ENCODE measurements at places on chromosomes 2 and 18. TPM values are rescaled to one million over a fixed set of nuclear protein-coding genes. Genes with fewer than 3 reads are reported as not detected.

Gene CCDC102B
- 1.1 TPM for total RNA-seq

Gene SOCS6
- 3.3 TPM for total RNA-seq

Gene PTRHD1
- total RNA-seq, result 21.7 TPM

Gene TRIM43
- not detected for total RNA-seq

DNA sequence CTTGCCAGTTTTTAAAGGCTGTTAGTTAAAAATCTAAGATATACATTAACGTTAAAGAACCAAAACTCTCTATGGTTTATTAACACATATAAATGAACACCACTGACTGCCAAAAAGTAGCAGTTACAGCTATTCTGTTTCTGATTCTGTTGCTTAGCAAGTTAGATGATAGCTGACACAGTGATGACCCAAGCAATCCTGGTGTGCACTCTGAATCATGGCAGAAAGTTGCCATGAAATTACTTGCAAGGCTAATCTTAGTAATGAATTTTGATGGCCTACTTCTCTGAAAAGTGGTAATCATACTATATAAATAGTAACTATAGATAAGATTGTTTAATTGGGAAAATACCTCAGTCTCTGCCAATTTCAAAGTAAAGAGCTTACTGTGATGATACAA, 57.7 kb downstream of the ROCK2 start:
- no peaks in the 10 kb centered on the region for H3K4me1 ChIP-seq
- H3K27me3 ChIP-seq, result no peaks in the 10 kb centered on the region
- no peak overlapping the region for H3K27ac ChIP-seq

DNA sequence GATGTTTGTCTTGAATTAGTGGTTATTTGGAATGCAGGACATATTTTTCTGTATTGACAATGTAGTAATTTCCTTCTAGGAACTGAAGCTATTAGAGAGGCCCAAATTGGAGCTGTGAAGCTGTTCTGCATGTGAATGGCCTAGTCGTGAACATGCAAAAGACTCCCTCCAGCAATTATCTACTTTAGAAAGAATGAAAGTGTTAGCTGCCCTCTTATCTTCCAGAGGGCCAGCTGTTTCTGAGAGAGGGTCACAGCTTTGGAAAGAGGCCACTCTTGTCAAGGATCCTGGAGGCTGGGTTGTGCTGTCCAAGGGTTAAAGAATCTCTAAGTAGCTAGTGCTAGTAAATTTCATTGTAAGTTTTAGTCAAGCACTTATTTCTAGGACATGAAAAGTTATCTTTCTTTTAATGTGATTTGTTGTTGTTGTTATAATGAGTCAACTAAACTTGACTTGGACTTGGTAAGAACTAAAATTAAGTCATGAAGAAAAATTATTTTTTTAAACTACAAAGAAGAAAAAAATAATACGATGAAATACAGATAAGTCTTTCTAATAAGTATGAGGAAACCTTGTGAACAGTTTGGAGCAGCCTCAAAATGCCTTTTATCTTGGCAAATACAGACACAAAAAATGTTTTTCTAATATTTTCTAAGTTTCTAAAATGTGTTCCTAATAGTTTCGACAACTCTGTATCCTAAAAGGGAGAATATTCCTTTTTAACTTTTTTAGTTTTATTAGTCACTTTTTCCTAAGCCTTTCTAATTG, 36.8 kb downstream of the DPP4 start:
- no peak overlapping the region for H3K4me3 ChIP-seq
- peaks cover 69% of the 10 kb centered on the region for H3K36me3 ChIP-seq
- DNase-seq, result no peak
- H3K27me3 ChIP-seq, result no peaks in the 10 kb centered on the region
- peaks cover 34% of the 10 kb centered on the region for H3K4me1 ChIP-seq
- H3K27ac ChIP-seq, result no peak overlapping the region

DNA sequence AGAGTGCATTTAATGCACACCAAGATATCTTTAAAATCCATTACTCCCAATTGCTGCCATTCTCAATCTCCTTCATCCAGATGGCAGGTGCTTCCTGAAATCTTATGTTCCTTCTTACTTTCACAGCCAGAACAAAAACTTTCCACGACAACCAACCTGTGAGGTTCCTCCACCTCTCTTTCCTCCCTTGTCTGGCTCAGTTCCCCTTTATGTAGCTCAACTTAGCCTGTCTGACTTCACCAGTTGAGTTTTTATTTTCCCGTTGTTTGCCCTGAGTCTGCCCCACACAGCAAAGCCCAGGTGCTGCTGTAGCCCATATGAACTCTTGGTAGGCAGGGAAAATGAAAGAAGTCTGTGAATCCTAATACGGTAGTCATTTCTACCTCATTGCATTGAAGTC, 112.5 kb downstream of the MREG start:
- DNase-seq, result no peak
- no peak overlapping the region for H3K4me3 ChIP-seq
- peaks cover 3% of the 10 kb centered on the region for H3K4me1 ChIP-seq
- H3K27ac ChIP-seq, result no peak overlapping the region
- no peaks in the 10 kb centered on the region for H3K36me3 ChIP-seq

DNA sequence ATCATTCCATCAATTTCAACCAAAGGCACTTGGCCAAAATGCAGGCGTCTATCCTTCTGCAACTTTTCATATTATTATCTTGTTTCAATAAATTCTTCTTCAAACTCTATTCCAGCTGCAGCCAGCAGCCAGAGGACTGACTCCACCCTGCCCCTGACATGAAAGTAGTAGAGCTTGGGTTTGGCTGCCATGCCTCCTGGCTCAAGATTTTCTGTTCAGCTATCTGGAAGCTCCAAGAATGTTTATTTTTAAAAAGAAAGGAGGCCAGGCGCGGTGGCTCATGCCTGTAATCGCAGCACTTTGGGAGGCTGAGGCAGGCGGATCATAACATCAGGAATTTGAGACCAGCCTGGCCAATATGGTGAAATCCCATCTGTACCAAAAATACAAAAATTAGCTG, 4.9 kb downstream of the DNAH7 start:
- peaks cover 30% of the 10 kb centered on the region for H3K27me3 ChIP-seq
- H3K36me3 ChIP-seq, result no peaks in the 10 kb centered on the region
- peaks cover 7% of the 10 kb centered on the region for H3K4me1 ChIP-seq
- no peak overlapping the region for H3K27ac ChIP-seq
- DNase-seq, result no peak
- H3K4me3 ChIP-seq, result no peak overlapping the region

DNA sequence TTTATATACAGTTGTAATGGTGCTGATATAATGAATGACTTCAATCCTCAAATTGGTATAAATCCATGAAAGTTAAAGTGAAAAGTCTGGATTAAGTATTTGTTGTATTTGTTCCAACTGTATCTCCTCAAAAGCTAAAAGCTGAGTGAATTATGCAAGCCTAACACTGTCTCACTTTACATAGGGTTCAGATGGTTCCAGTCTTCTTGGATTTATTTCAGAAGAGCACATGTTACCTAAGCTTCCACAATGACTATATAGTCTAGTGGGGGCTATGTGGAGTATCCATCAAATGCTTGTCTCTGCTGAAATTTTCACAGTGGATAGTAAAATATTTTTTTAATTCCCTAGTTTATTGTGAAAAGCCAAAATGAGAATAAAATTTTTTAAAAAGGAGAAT, 13.0 kb downstream of the MCEE start:
- no peaks in the 10 kb centered on the region for H3K27me3 ChIP-seq
- no peak overlapping the region for H3K27ac ChIP-seq
- no peak for DNase-seq
- peaks cover 26% of the 10 kb centered on the region for H3K36me3 ChIP-seq
- no peaks in the 10 kb centered on the region for H3K4me1 ChIP-seq

DNA sequence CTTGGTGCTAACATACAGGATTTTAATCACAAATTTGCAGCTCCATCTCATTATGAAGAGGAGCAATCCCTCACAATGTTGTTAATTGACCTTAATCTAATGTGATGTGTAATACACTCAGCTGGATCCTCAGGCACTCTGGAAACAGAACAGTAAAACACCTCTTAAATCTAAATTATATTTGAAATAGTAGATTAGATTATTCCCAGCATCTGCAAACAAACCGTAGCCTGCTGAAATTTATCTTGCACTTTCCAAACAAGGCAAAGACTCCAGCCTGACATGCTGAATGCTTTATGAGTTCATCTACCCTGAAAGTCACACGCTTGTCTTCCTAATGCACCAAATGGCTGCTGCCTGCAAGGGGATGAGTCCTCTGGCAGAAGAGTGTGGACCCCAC, 402.3 kb upstream of the GYPC start:
- no peaks in the 10 kb centered on the region for H3K27me3 ChIP-seq
- no peaks in the 10 kb centered on the region for H3K36me3 ChIP-seq
- H3K4me3 ChIP-seq, result no peak overlapping the region
- DNase-seq, result no peak
- no peak overlapping the region for H3K27ac ChIP-seq

DNA sequence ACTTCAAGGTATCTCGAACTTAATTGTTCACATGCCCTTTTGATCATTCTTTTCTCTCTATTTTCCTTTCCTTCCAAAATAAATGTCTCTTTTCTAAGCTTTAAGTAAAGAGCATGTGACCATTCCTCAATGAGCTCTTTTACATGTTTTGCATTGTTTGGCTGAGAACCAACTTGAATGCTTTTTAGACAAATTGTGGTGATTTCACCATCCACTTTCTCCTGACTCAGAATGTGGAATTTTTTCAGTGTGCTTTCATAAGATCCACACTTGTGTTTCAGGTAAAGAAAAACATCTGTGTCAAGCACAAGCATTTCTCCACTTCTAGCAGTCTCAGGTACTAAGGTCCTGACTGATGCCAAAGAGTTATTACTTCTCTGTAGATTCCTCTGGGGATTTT, 10.7 kb downstream of the RBM43 start:
- H3K4me1 ChIP-seq, result no peaks in the 10 kb centered on the region
- H3K4me3 ChIP-seq, result no peak overlapping the region
- H3K36me3 ChIP-seq, result peaks cover 53% of the 10 kb centered on the region
- H3K27ac ChIP-seq, result no peak overlapping the region

All from activated CD4-positive, alpha-beta T cell treated with anti-CD3 and anti-CD28 coated beads, Interleukin-2, amount 10 ng/mL, durations not matched to agents 24 days and 14 days (primary cell).